Jurkat, Clone E6-1 (cell line): ENCODE measurements at places on chromosomes 12 and 14.

DNA sequence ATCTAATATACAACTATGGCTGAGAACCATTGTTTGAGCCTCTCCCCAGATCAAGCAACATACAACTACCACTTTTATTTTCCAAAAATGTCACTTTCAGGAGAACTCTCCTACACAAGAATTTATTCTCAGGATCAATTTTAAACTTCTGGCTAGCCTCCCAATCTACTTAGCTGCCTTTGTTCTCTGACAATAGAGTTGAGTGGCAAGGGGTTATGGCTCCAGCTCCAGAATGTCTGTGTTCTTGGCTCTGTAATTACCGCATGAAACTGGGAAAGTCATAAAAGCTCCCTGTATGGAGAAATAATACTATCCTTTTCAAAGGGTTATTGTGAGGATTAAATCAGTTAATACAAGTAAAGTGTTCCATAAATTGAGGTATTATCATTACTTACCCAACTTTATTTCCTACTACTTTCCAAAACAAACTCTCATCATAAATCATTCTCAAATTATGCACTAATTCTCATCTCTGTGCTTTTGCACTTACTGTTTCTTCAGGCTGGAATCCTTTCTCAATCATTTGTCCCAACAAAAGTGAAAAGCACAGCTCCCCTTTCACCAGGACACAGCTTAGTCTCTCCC lies 121.9 kb downstream of the GARIN6 start:
- no peak for DNase-seq

GRCh38 chr12:116465407-116465806 lies 93.8 kb upstream of the MAP1LC3B2 start:
- no peak for DNase-seq

- no peak for DNase-seq
These were observed 7.2 kb downstream of the NDRG2 start for GRCh38 chr14:21017528-21018245.

- DNase-seq = no peak
These were observed 59.6 kb downstream of the PRKCH start for GRCh38 chr14:61380984-61381383.

GRCh38 chr14:96754162-96754844 lies 42.9 kb upstream of the VRK1 start:
- no peak for DNase-seq

- DNase-seq = no peak
These were observed 55.7 kb upstream of the PRPF39 start for GRCh38 chr14:45028107-45028626.

- no peak for DNase-seq
These were observed 46.1 kb upstream of the MMP17 start for GRCh38 chr12:131782061-131782460.

- no peak for DNase-seq
These were observed 59.3 kb upstream of the SCAF11 start for GRCh38 chr12:46049665-46050064.

GRCh38 chr12:64688715-64689114 lies 70.5 kb downstream of the GNS start:
- no peak for DNase-seq

DNA sequence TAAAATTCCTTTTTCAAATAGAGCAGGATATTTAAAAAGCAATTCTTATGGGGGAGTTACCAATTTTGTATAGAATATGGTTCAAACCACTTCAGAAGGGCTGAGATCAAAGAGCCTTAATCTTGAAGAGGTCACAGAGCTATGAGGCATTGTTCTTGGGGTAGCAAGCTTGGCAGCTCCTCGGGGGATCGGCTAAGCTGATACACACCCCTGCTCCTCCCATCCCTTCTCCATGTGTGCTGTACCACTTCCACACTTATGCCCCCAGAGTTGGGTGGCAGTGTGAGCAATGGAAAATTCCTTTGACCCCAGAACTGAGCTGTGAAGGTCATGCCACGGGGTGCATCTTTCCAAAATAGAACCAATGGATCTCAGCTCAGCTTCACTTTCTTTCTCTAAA lies 15.0 kb upstream of the TMEM30B start:
- DNase-seq = peak; percentile 32
